NCI-H1092 (cell line): ENCODE measurements at places on chromosomes 3 and 15.

DNA sequence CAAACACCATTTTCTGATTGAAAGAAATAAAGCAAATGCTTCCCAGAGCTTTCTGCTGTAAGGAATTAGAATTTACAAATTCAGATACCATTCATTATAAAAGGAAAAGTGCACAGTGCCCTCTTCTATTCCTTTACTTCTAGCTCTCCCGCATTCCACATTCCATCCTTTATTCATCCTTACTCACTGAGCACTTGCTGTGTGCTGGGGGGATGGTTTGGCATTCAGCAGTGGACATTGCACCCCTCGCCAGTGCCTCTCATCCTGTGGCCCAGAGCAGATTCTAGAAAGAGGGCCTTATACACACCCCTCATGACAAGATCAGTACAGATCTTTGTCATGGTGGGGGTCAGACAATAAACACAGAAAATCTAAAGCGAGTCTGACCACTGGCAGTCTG is 73.0 kb downstream of the MGLL start:
- DNase-seq = no peak

- DNase-seq = no peak
Measured at GRCh38 chr15:95894407-95894956, 436.0 kb upstream of the NR2F2 start.

DNA sequence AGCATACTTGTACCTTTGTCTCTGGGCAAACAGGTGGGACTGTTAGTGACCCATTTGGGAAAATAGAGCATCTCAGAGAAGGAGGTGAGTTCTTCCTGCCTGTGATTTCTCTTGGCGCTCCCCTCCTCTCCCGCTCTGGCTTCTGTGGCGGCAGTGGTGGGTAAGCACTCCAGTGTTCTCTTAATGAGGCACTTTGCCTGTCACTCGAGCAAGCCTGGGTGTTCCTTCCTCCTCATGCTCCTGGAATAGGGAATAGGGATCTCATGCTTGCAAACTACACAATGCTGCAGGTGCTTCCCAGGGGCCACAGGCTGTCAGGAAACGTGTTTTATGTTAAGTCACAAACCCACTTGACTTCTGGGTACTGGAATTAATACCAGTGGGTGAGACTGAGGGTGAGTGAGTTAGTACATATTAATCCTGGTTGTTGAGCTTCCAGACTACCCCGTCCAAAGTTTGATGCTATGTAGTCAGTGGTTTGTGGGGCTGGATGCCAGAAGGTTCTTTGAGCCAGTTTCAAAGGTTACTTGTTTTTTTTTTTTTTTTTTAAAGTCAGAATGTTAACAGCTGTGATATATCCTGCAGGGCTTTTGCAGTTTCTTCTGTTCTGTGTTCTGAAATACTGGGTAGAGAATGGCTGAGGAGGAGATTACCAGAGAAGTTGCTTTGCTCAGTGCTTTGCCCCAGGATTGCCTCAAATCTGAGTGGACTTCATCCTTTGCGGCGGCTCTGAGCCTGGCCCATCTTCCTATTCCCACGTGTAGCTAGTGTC is 30.5 kb downstream of the EDEM1 start:
- DNase-seq = no peak

DNA sequence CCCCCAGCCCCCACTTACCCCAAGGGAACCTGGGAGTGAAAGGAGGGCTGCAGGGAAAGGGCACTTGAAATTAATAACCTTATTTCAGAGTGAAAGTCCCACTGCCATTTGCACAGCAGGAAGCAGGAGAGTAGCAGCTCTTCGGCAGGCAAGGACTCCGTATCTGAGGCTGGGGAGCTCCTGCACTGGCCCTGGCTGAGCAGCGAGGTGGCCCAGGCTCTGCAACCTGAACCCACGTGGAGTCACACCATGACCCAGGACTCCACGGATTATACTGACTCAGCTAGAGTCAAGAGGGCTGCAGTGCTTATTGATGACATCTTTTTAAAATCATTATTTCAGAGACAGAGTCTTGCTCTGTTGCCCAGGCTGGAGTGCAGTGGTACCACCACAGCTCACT is 214.5 kb downstream of the XXYLT1 start:
- DNase-seq = no peak

GRCh38 chr3:117887031-117887430 is 1147.6 kb downstream of the IGSF11 start:
- no peak for DNase-seq

- DNase-seq = no peak
Measured at GRCh38 chr3:46070595-46071093, 43.4 kb upstream of the XCR1 start.

- no peak for DNase-seq
Measured at GRCh38 chr3:62636235-62636826, 238.9 kb downstream of the CADPS start.

- DNase-seq = no peak
Measured at GRCh38 chr15:31230630-31231485, 95.8 kb upstream of the KLF13 start.

GRCh38 chr15:74235962-74236361 is at the start of gene CCDC33:
Gene CCDC33 (plus strand): TSS chr15:74236326. CDS start chr15:74236720, 394 bp downstream.
- no peak for DNase-seq

- no peak for DNase-seq
Measured at GRCh38 chr3:194395778-194396538, 3.1 kb downstream of the GP5 start.

DNA sequence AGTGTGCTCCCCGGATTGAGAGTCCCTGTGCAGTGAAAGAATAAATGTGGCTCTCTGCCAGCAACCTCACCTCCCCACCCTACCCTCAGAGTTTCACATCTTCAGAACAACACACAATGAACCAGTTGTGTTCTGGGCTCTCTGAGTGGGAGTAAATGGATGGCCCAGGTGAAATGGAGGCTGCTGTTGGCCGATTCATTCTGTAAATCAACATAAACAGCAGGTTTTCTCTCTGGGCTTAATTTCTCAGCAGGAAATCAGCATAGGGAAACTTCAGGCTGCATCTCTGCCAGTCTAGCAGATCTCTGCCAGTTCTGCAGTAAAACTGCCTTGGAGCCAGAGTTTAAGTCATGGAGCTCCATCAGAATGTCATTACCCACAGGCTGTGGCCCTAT is 54.6 kb upstream of the FURIN start:
- no peak for DNase-seq

DNA sequence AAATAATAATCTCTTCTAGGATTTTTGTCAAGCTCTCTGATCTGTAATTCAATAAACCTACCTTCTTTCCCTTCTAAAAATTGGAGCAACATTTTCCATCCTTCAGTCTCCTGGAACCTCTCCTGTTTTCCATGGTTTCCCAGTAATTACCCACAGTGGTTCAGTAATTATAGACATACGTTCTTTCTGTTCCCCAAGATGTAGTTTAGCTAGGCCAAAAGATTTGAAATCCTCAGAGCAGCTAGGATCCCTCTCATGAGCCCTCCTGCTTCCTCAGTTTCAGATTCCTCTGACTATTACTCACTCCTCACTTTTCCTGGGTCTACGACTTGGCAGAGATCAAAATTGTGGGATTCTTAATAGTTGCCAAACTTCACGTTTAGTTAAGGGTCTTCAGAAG is 76.9 kb upstream of the IGSF10 start:
- DNase-seq = no peak

DNA sequence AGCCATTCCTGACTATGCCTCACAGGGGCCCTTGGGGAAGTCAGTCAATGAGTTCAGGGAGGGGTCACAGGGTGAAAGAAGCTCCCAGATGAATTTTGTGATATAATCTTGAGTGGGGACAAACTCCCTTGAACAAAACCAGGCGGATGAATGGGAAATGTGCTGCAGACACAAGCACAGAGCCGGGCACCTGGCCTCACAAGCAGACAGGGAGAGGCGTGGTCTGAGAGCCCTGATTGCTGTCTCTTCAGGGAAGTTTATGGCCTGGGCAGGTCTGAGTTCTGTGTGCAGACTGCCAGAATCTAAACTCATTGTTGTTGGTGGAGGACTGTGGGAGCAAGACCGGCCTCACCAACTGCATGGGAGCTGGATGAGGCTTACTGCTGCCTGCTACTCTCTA is 591.8 kb downstream of the EPHA3 start:
- no peak for DNase-seq

DNA sequence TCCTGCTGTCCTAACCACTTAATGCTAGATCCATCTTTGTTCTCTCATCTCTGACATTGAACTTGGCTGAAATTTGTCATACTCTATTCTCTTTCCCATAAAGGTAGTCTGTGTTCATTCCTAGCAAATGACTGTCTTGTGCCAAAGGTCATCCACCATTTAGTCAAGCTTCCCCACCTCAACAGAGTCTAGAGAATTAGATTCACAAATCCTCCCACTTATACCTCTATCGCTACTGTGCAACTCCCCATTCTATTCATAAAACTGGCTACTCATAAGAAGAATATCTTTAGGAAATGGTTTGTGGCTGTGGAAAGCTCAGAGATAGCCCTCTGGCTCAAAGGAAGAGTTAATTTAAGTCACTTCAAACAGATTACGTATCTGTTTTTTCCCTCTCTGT is 59.7 kb upstream of the MBNL1 start:
- DNase-seq = no peak

DNA sequence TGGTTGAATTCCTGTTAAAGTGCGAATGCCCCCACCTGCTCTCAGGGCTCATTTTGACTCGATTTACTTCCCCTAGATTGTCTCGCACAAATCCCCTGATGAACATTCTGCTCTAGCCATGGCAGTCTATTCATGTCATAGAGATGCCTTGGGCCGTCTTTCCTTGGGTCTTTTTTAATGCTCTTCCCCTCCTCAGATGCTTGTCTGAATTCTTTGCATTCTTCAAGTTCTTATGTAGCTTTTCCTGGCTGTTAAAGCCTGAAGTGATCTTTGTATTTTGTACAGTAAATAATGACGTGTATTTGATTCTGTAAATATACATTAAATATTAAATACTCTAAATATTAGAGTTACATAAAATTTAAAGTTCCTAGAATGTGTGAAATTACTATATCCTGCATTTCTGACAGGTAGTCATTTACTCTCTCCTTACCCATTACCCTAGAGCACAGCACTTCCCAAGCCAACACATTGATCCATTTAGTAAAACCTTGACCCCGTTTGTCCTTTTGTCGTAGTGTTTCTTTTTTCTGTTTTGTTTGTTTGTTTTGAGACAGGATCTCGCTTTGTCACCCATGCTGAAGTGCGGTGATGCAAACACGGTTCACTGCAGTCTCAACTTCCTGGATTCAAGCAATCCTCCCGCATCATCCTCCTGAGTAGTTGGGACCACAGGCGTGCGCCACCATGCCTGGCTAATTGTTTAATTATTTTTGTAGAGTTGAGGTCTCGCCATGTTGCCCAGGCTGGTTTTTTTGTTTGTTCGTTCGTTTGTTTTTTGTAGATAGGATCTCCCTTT is 47.9 kb downstream of the YEATS2 start:
- DNase-seq = no peak

DNA sequence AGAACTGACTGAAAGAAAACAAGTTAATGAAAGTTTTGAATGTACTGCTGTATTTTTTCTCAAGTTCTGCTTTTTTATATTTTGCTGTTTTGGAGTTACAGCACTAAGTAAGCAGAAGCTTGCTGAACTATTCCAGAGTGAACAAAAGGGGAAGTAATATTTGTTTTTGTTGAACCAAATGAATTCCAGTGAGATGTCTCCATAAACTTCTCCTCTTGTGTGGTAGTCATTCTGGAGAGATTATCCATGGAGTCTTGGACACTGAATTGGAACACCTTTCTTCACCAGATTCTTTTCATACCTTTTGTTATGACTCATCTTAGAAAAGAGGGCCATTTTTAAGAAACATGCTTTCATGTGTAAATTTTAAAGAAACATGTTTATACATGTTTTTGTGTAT is 8.8 kb downstream of the ANKUB1 start:
- DNase-seq = no peak

- DNase-seq = no peak
Measured at GRCh38 chr3:106116733-106117489, 248.1 kb upstream of the CBLB start.

GRCh38 chr3:12471241-12471640 is 13.0 kb upstream of the TSEN2 start:
- DNase-seq = no peak

DNA sequence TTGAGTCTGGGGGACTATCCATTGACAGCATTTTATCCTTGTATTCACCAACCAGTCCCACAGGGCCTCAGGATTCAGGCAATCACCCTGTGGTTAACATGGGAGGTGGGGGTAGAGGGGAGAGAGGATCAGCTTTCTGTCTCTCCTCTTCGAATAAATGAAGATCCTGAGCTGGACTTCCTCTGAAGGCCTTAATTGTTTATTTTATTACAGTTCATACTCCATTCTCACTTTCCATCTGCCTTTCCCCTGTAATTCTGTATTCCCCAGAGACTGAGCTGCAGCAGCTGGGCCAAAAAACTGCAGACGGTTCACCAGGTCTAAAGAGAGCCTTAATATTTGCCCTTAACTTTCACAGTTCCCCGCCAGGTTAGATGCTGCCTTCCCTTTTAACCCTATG is 11.9 kb downstream of the TAGLN3 start:
- peak; percentile 28 for DNase-seq

GRCh38 chr3:47012342-47013230 is 33.1 kb downstream of the NBEAL2 start:
- peak; percentile 8 for DNase-seq

- DNase-seq = no peak
Measured at GRCh38 chr3:190552969-190553759, 39.3 kb downstream of the IL1RAP start.

DNA sequence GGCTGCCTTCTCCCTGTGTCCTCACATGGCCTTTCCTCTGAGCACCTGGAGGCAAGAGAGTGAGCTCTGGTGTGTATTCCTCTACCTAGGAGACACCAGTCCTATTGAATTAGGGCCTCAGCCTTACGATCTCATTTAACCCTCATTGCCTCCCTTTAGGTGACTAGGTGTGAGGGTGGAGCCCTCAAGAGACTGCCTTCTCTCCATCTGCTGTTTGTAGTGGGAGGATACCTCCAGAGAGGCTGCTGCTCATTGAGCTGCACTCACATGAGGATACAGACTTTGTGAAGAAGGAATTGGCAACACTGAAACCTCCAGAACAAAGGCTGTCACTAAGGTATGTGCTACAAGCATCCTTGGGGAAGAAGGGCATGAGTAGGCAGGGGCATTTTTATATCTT is at the start of gene CCR8:
TSS of gene CCR8 (plus strand) at position 217 of the 400 bp plus-strand sequence. CDS start 2,623 bp downstream, outside the sequence.
- DNase-seq = no peak

DNA sequence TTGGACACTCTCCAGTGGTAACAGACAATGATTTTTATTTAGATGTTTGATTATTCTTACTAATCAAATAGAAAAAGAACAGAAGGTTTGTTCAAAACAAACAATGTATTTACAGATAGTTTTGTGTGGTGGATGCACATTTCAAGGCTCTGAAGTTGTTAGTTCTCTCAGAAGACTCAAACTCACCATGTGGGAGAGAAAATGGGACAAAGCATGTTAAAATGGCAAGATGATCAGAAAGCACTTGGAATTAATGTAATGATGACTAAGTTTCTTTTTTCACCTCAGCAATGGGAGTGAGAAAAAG is 450.5 kb upstream of the KCNMB2 start:
- no peak for DNase-seq

DNA sequence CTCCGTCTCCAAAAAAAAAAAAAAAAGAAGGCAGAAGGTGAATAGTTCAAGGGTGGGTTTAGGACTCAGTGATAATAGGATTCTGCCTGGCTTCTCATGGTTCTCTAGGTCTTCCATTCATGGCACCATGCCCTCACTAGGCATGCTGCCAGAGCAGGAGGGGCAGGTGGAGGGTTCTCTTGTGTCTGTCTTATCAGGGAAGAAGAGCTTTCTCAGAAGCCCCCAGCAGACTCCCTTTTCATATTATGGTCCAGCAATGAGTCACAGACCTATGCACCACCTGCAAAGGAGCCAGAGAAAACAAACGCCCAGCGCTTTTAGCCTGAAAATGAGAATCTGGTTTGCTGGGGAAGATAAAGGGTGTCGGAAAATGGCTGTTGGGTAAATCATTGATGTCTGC is 3.0 kb downstream of the CCR2 start:
- peak; percentile 56 for DNase-seq

GRCh38 chr15:66747886-66748707 is 46.1 kb downstream of the SMAD6 start:
- DNase-seq = no peak
